Astrocyte of the cerebellum (primary cell): ENCODE measurements at places on chromosomes 7 and 10.
A peak's percentile ranks its signal among the peaks of the same experiment; 100 is the strongest.

DNA sequence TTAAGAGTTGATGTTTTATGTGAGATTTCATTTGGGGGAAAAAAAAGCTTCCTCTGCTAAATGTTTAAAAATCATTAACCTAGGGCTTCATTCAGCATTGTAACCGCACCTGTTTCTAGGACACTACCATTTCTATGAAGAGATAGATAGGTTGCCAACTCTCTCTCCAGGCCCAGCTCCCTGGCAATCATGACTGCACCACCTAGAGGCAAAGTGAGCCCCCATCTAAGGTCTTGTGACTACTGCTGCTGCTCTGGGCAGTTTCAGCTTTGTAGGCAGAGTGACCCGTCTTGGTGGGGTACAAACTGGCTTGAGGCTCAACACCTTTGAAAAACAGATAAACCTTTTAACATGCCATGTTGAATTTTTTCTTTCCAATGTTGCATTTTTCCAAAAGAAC is 27.3 kb upstream of the MRC1 start:
- DNase-seq, result no peak

- DNase-seq, result peak; percentile 39
These were observed 1.7 kb downstream of the DPY19L1 start for GRCh38 chr7:35035511-35035961.

- DNase-seq, result no peak
These were observed 580.5 kb downstream of the INHBA start for GRCh38 chr7:41122256-41122987.

- DNase-seq, result no peak
These were observed 131.8 kb downstream of the ADK start for GRCh38 chr10:74282848-74283210.

GRCh38 chr10:77071001-77071511 is 566.6 kb downstream of the KCNMA1 start:
- DNase-seq, result no peak
